ENCODE measurements at places on chromosomes 7 and 10.

DNA sequence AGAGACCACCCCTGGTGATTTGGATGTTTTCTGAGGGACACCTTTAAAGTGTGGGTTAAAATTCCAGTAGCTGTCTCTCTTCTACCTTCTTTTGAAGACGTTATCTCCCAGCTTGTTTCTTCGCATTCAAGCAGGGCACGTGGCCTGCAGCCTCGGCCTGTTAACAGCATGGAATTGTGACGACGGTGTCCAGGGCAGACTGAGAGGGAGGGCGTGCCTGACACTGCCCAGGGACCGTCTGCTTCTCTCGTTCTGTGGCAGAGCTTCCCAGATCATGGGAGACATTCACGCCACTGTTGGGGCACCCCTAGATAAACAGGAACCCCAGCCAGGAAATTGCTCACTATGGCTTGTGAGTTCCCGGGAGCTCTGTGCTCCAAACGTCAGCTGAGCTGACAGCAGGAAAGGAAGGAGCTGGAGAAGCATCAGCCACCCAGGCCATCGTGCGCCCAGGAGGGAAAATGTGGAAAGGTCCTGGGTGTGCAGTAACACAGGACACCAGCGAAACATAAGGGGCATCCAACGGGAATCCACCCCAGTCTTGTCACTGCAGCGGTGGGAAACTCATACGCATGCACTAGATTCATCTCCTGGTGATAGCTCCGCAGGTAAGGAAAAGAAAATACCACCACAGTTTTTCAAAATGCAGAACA lies 41.1 kb upstream of the RBM33 start:
- DNase-seq: no peak

DNA sequence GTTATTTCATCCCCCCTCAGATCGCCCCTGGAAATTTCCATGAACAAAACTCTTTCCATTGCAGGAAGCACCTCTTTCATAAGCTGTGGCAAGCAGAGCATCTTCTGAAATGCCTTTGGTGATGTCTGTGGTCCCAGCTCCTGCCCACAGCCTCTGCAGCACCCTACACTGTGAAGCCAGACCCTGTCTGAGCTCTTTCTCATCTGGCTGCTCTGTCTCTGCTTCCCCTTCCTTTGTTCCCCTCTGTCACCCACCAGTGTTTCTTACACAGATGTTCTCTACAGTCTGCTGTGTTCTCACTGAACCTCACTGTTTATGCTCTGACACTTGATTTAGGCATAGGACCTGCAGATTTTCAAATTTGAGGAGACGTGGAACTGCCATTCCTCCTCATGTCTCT lies 1.9 kb upstream of the TAS2R39 start:
- no peak for DNase-seq

GRCh38 chr7:130907439-130907838 lies 173.4 kb upstream of the KLF14 start:
- DNase-seq: no peak

GRCh38 chr10:65566906-65567305 lies 1358.9 kb upstream of the LRRTM3 start:
- DNase-seq: no peak

DNA sequence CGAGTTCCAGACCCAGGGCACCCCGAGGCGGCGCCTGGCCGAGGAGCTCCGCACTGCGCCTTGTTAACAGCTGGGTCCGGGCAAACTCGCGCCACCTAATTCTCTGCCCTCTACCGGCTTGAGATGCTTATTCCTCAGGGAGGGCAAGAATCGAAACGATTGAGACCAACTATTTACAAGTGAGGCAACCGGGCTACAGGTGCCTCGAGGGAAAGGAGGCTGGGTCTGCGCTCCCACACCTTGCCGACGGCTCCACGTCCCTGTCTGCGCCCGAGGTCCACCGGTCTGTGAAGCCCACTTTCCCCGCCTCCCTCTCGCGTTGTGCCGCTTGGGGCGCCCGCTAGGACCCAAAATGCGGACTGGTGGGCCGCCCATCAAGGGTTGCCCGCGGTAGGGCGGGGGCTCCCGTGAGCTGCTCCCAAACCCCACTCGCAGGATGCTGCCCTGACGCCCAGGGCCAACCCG lies 527 bp downstream of the AKR1B1 start:
- peak; percentile 34 for DNase-seq

- no peak for DNase-seq
These were observed 424.7 kb upstream of the FOXK1 start for GRCh38 chr7:4257146-4258111.

DNA sequence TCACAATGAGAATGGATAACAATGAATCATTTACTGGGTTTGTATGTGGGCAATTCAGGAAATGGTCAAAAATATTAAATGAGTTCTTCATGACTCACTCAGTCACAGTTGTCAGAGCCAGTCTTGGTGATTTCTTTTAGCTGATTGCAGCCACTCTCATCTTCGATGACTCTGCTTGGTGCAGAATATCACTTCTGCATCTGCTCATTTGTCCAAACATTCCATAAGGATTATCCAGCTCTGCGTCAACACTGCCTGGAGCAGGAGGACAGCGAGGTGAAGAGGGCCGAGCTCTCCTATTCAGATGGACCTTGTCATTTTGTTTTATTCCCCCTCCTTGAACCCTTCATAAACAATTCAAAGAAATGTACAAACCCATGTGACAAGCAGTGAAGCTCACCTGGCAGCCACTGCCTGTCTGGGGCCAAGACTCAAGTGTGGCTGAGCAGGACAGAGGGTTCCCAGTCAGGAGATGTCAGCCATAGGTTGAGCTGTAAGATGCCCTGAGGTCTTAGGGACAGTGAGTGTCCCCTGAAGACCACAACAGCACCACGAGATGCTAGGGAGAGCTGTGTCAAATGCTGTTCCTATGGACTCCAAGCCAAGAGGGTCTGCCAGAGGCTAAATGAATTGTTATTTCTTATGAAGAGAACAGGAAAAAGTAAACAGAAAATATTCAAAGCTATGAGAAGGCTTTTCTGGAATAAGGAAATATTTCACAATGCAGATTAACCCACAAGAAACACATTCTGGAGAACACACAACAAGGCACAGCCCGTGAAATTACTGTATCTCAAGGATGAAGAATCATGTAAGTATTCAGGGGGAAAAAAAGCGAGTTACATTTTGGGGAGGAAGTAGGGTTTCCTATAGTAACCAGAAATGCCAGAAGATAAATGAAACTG lies 33.1 kb upstream of the EGFR start:
- DNase-seq: no peak

GRCh38 chr10:16765509-16766375 lies 51.5 kb downstream of the RSU1 start:
- DNase-seq: no peak

Measured in T-helper 22 cell (primary cell).